ENCODE measurements at places on chromosomes 6 and 20. TPM values are rescaled to one million over a fixed set of nuclear protein-coding genes. Genes with fewer than 3 reads are reported as not detected.

- no peak for DNase-seq
Measured at GRCh38 chr6:39338397-39338796, 15.9 kb upstream of the KCNK16 start.

DNA sequence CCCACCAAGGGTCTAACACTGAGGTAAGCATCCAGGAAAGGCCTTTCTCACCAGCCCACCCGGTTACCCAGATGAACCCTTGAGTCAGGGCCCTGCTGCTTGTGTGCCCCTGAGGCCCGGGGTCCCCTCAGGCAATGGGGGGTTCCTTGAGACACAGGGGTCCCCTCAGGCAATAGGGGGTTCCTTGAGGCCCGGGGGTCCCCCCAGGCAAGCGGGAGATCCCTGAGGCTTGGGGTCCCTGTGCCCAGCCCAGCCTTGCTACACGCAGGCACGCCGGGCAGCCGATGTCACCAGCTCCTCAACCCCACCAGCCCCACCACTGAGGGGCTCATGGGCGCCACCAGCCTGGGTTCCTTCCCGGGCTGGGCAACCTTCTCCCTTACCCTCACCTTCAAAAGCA lies 247.2 kb downstream of the TTLL2 start:
- no peak for DNase-seq

GRCh38 chr6:126826166-126826714 lies 292.2 kb upstream of the RSPO3 start:
- DNase-seq, result no peak

- DNase-seq, result no peak
Measured at GRCh38 chr6:30777155-30777485, 32.8 kb upstream of the IER3 start.

GRCh38 chr20:2219481-2220006 lies 76.3 kb upstream of the TGM3 start:
- DNase-seq, result no peak

DNA sequence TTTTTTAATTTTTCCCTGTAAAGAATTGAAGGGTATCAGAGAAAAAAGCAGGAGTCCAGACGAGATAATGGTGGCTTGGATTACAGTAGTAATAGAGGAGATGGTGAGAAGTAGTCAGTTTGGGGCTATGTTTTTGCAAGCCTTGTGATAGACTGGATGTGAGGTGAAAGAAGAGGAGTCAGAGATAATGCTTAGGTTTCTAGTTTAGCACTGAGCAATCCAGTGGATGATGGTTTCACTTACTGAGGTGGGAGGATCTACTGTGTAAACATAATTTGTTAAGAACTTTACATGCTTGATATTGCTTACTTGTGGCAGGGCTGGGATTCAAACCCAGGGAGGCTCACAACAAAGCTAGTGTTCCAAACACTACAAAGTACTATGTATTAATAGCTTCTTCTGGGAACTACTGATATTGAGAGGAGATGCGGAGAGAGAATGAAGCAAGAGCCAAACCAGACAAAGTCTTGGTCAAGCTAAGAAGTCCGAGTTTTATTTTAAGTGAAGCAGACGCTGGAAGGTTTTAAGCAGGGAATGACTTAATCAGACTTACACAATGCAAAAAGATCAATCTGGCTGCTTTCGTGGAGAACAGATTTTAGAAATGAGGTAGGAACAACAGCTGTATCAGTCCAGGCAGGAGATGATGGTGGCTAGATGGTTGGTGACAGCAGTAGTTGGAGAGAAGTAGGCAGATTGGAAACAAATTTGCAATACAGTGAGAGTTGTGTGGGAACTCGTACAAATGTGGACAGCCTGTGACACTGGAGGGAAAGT lies 58.0 kb downstream of the ZFAND3 start:
- no peak for DNase-seq

- DNase-seq, result no peak
Measured at GRCh38 chr6:34832942-34833341, 41.1 kb downstream of the BLTP3A start.

DNA sequence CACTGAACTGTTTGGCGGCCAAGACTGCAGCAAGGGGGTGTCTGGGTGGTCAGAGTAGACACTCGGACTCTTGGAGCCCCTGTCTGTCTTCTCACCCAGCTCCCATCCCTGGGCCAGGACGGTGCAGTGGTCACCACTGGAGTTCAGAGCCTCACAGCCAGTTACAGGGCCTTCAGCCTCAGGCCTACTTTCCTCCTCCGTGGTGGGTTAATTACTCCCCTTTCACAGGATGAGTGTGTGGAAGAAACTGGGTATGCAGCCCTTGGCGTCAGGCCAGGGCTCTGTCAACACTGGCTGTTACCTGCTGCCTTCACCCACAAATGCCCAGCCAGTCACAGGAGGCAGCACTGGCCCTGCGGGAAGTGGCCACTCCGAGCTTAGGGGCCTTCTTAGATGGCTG lies 1.8 kb upstream of the YTHDF1 start:
- no peak for DNase-seq

GRCh38 chr20:21325296-21325695 lies 22.2 kb downstream of the XRN2 start:
- DNase-seq, result no peak

DNA sequence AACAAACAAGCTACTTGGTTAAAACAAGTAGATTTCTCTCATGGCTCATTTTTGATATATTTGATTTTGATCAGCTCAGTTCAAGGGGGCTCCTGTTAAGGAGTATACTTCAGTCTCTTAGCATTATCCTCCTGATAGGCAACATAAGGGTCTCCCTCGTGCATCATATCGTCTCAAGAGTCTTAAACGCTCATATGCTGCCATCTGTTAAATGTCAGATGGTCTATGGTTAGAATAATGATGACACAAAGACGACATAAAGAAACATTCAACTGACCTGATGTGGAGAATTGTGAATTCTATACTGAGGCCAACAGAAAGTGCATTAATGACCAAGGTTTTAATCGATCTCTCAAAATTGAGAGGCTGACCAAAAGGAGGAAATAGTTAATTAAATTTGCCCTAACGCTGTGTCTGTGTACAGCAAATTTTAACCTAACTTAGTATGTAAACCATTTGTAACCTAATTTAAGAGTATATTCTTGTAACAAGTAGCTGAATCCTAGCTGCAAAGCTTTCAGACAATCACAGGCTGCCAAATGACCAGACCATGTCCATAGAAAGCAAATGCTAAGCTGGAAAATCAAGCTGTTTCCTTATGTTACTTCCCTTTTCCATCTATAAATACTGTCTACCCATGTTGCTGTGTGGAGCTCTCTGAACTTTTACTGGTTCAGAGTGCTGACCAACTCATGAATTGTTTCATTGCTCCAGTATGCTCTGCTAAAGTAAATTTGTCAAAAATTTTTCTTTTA lies 1688.5 kb downstream of the GRIK2 start:
- DNase-seq, result no peak

- DNase-seq, result no peak
Measured at GRCh38 chr6:5217356-5217755, 43.4 kb downstream of the LYRM4 start.

DNA sequence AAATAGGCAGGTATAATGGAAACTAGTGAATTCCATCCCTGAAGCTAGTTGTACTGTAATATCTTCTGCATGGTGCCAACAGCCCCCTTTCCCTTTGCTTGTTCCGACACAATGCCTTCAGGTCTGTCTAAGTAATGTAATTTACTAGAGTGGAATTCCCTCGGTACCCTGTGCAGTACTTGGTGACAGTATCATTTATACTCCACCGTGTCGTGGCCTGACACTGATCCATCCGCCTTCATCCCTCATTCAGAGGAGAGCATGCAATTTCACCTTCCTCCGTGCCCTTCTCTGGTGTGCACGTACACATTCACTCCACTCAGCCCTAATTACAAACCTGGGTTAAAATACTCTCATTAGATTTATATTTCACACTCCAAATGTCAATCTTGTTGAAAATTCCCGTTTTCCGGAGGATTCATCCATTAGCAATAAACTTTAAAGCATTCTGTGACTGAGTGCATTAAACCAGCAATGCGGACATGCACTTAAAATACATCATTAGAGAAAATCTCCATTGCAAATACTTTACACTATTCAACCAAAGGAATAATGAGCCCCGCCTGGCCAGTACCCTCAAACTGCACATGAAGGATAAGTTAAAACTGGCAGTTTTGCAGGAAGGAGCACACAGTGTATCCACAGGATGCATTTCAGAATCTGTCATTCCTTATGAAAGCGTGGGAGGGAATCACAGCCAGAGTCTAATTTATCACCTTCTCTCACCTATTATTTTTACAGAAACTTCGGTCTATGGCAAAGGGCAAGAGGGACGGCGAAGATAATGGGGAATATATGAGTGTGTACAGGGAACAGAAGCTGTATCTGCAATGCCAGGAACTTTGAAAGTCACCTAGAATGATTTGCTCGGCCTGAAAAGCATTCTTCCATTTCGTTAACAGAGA lies 182.5 kb downstream of the GJA10 start:
- DNase-seq, result no peak

- peak; percentile 48 for DNase-seq
Measured at GRCh38 chr6:23414051-23414445, 712.0 kb upstream of the NRSN1 start.

DPPA5 gene
- not detected for total RNA-seq

PTCHD4 gene
- 0.38 TPM for total RNA-seq

SLC17A3 gene
- total RNA-seq, result not detected

ULBP2 gene
- total RNA-seq, result 17.3 TPM

C20orf144 gene
- not detected for total RNA-seq

PLCB4 gene
- 26.8 TPM for total RNA-seq

ZNF831 gene
- total RNA-seq, result not detected
